ENCODE measurements at places on chromosomes 1 and 21. TPM values are rescaled to one million over a fixed set of nuclear protein-coding genes. Genes with fewer than 3 reads are reported as not detected.
A peak's percentile ranks its signal among the peaks of the same experiment; 100 is the strongest.

Gene CASQ2
- 2.6 TPM for polyA plus RNA-seq

Gene DISC1
- 0.80 TPM for polyA plus RNA-seq

Gene GOLT1A
- 47.7 TPM for polyA plus RNA-seq

Gene CELA3A
- polyA plus RNA-seq, result not detected

Gene CENPF
- polyA plus RNA-seq, result 0.39 TPM

Gene KCNJ6
- not detected for polyA plus RNA-seq

Gene ATP6V1G3
- 102 TPM for polyA plus RNA-seq

DNA sequence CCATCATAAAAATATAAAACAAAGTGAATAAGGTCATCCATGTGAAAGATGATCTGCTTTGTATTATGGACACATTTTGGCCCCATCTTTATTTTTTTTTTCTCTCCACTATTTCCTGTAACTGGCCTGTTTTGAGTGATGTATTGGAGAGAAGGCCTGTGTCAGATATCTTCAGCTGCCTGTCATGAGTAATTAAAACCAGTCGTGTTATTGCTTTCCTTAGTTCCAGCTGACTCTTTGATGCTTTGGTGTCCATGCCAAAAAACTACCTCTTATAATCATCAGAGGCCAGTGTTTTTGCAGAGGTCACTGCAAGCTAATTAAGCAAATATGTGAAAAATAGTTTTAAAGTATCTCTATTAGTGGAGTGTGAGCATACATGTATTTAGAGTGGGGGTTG is 29.7 kb downstream of the NTMT2 start:
- no peak for DNase-seq

GRCh38 chr1:243477731-243478290 is 222.0 kb downstream of the SDCCAG8 start:
- no peak for DNase-seq

- peak; percentile 69 for DNase-seq
Measured at GRCh38 chr1:164559342-164560051, 513 bp downstream of the PBX1 start.

DNA sequence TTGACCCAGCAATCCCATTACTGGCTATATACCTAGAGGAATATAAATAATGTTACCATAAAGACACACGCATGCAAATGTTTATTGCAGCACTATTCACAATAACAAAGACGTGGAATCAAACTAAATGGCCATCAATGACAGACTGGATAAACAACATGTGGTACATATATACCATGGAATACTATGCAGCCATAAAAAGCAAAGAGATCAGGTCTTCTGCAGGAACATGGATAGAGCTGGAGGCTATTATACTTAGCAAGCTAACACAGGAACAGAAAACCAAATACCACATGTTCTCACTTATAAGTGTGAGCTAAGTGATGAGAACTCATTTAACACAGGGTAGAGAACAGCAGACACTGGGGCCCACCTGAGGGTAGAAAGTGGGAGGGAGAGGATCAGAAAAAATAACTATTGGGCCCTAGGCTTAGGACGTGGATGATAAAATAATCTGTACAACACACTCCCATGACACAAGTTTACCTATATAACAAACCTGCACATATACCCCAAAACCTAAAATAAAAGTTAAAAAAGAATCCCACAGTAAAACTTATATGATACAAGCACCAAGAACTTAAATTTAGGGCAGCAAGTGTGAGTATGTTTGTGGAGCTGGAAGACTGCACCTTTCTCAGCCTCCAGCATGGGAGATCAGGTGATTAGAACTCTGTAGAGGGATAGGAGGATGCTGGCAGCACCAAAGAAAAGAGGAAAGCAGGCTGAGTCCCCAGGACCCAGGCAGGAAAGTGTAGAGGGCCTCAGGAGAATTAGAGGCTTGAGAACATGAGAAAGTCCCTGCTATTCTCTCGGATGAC is 320.8 kb upstream of the USP24 start:
- DNase-seq, result no peak

DNA sequence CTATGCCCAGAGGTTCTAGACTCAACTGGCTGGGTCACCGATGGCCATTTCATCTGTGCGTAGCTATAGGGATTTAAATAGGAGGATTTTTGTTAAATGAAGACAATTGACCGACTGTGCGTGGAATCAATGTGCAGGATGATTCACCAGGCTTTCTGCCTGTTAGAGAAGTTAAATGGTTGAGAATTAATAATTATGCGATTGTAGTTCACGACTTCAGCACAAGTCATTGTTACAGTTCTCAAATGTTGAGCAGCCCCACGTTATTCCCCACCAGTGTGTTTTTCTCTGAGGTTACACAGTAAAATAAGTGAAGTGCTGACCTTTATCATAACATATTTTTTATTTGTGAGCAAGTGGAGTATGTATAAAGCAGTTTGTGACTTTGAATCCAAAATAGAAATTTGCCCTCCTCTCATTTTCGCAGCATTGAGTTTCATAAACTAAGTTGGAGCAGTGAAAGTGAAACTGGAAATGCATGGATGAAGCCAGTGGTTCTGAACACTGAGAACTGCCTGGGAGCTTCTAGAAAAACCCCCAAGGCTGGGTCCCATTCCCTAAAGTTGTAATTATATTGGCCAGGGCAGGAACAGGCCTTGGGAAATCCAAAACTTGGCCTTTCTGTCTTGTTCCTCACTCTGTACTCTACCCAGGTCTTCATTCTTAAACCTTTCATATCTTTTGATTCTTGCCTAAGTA is 102.6 kb downstream of the GALNT2 start:
- no peak for DNase-seq

GRCh38 chr1:165645654-165646366 is 14.8 kb downstream of the MGST3 start:
- no peak for DNase-seq

- no peak for DNase-seq
Measured at GRCh38 chr1:18588093-18588492, 42.6 kb upstream of the PAX7 start.

GRCh38 chr21:14615359-14615974 is 69.4 kb upstream of the SAMSN1 start:
- DNase-seq, result no peak

- no peak for DNase-seq
Measured at GRCh38 chr1:116951200-116951935, 41.7 kb downstream of the PTGFRN start.

GRCh38 chr21:45417256-45417950 is 12.4 kb downstream of the COL18A1 start:
- peak; percentile 61 for DNase-seq

- DNase-seq, result peak; percentile 76
Measured at GRCh38 chr1:35451125-35451528, 106.1 kb downstream of the KIAA0319L start.

DNA sequence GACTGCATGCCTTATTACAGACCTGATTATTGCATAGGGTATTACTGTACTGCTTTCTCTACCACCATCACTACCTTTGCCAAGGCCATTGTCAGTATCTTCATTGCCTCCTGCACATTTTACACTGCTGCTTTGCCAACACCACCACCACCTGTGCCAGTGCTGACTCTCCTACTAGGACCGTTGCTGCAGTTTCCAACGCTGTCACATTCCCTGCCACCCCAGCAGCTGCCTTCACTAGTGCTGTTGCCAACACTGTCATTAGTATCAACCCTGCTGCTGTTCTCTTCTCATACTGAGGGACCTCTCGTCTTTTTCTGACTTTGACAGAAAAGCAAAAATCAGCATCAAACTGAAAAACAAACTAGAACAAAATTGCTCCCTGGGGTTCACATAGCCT is 394.9 kb upstream of the B3GALT2 start:
- no peak for DNase-seq

GRCh38 chr1:155196893-155197638 is 10.6 kb downstream of the THBS3 start:
- no peak for DNase-seq

DNA sequence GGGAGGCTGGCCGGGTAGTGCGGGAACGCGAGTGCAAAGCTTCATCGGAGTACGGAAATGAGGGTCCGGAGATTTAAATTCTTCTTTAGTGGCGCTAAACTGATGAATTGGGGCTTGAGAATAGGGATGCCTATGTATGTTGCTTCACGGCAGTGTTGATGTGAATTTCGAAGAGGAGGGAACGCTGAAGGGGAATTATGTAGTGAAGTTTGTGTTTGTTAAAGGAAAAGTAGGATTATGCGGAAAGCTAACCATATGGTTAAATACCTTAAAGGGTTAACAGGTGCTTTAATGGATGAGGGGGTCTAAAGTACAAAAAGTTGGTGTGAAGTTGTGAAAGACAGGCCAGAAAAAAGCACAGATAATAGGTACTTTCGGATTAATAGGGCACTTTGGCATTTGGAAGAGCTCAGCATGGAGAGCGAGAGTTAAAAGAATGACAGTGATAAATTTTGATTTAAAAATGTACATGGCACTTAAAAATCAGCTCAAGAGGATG is 1.4 kb downstream of the HS2ST1 start:
- no peak for DNase-seq

- DNase-seq, result no peak
Measured at GRCh38 chr1:44447051-44447810, 42.2 kb downstream of the RNF220 start.

DNA sequence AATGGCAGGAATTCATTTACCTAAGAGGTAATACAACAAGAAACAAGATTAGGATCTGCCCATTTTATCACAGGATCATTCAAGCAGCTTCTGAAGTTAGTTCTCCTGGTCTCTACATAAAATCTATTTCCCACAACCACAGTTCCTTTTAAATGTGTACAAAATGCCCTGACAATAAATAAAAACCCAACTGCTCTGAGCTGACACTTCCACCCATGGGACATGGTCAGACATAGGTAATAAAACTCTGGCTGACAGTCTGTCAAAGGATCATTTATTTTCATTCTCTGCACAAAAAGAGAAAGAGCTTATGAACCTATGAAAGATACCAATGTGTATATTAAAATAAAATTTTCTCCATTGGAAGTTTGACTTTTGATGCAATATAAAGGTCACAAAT is 145.4 kb upstream of the PALMD start:
- DNase-seq, result no peak

GRCh38 chr1:189908113-189908512 is 569.6 kb downstream of the BRINP3 start:
- DNase-seq, result no peak

GRCh38 chr1:117015724-117016123 is 14.2 kb downstream of the CD101 start:
- DNase-seq, result no peak

GRCh38 chr1:91604632-91605031 is 104.0 kb downstream of the CDC7 start:
- DNase-seq, result peak; percentile 61

GRCh38 chr1:204506201-204506968 is 9.8 kb upstream of the MDM4 start:
- no peak for DNase-seq
